Esophagus squamous epithelium (tissue), 5 donors: ENCODE measurements at places on chromosomes 13 and 19. TPM values are rescaled to one million over a fixed set of nuclear protein-coding genes. Genes with fewer than 3 reads are reported as not detected.

Gene ZNF557
- 6.1 TPM for total RNA-seq

Gene IRGQ
- 9.6 TPM for total RNA-seq

Gene KLHL1
- not detected for total RNA-seq

Gene ZSCAN4
- not detected for total RNA-seq

Gene PALM
- 3.9 TPM for total RNA-seq
